ENCODE measurements at places on chromosomes 16 and 17.
A peak's percentile ranks its signal among the peaks of the same experiment; 100 is the strongest.

GRCh38 chr16:57266531-57267260 is 17.8 kb downstream of the PLLP start:
- no peak for DNase-seq

DNA sequence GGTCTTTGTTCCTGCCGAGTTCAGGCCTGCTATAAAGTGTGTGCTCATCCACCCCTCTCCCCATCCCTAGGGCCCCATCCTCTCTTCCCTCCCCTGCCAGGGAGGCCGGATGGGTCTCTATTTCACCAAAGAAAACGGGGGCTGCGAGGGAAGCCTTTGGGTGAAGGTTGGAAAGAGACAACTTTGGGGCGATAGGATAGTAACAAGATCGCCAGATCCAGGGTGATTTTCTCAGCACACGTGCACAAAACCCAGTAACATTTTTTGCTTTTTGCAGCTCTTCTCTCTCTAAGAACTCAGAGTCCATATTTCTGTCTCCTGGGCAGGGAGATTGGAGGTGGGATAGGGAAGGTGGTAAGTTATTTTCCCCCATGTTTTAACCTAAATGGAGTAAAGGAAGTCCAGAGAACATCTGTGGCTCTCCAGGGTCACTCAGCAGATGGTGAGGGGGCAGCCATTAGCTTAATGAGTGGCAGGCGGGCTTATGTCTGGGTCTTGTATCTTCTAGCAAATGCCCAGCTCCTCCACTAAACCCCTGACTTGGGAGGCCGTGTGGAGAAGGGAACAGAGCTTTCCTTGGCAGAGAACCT is 6.9 kb downstream of the CCR7 start:
- DNase-seq, result no peak

DNA sequence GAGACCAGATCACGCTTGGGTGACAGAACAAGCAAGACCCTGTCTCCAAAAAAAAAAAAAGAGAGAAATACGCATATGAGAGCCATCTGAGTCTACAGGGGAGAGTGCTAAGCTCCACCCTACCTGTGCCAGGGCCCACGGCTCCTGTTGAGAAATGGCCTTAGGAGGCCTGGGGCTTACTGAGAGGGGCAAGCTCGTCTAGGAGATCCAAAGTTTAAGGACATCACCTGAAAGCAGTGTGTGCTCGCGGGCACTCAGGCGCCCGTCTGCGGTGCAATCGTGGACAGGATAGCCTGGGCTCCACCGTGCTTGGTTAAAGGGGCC is 14.5 kb upstream of the BAIAP2 start:
- no peak for DNase-seq

DNA sequence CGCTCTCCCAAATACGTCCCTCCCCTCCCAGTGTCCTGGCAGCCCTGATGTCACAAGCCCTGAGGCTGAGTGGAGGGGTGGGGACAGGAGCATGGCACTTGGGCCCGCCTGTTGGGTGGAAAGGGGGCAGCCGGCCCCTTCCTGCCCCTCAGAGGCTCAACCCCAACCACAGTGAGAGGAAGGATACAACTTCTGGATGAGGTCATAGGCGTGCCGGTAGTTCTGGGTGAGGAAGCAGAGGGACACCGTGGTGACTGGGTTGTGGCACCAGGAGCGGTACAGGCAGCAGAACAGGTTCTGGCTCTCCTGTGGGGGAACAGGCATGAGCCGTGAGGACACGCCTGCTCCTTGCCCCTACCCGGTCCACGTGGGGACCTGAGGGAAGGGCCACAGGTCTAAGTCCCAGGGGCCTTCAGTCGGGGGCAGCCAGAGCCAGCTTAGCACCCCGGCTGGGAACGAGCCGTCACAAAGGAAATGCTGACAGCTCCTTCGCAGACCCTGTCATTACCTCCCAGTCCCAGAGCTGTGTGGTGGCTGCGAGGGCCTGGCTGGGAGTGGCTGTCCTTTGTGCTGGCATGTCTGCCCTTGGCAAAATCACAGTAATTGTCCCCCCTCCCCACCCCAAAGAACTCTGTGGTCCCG is 11.2 kb upstream of the MTSS2 start:
- no peak for DNase-seq

- DNase-seq, result no peak
Observed at GRCh38 chr16:87692176-87692575, 73.6 kb downstream of the KLHDC4 start.

DNA sequence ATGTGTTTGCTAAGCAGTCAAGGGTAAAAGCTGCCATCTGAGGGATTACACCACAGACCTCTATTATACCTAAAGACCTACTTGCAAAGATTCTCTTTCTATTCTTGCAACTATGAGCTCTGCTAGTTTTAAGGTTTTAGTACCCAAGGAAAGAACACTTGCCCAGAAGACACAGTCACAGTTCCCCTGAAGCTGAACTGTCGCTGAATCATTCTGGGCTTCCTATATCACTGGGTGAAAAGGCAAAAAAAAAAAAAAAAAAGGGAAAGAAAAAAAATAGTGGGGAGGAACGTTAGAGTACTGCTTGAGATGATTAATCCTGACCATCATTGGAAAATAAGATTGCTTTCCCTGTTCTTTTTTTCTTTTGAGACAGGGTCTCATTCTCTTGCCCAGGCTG is 37.9 kb downstream of the LYRM1 start:
- no peak for DNase-seq

DNA sequence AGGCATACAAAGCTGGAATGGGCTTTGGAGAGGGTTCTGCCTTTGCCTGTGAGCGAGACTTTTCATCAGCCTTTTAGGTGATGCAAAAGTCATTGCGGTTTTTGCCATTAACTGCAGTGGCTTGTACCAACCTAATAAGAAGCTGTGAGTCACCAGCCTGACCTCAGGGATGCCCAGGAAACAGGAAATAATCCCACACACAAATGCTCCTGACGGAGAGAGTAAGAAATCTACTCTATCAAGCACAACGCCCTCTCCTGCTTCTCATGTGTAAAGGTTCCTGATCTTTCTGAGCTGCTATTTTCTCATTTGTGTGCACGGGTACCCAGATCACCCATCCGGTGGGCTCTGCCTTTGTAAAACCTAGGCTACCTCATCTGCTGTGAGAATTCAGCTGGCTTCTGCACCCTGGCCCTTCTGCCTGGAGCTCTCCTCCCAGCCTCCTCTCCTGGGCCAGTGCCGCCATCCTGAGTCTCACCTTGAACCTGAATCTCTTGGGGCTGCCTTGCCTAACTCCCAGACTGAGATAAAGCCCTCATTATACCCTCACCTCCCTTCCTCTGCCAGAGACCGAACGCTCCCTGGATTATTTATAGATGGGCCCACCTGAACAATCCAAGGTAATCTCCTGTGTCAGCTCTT is 299.7 kb downstream of the C16orf95 start:
- peak; percentile 85 for DNase-seq

GRCh38 chr17:3827124-3827773 is 18.8 kb downstream of the NCBP3 start:
- DNase-seq, result peak; percentile 76

DNA sequence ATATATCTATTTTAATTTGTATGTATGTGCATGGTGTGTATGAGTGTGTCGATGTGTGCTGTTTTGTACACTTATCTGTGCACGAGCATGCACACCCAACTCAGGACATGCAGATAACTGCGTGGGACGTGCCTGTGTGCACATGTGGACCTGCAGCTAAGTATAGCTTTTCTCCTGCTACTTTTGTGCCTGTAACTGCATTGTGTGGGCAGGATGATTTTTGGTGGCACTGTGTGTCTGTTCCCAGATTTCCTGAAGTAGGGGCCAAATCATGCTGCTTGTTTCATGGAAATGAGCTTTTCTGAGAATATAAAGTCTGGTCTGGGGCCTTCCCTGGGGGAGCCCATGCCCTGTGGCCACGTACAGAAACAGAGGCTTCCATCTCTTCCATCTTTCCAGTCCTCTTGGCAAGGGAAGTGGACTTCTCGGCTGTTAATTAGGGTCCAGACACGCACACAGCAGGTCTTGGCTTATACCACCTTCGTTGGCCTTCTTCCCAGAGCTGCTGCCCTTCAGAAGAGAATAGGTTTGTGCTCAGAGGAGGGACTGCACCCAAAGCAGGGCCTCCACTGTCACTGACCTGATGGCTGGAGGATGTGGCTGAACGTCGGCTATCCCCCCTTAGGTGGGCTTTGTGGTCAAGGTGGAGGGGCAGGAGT is 30.2 kb downstream of the SPNS3 start:
- DNase-seq, result no peak

DNA sequence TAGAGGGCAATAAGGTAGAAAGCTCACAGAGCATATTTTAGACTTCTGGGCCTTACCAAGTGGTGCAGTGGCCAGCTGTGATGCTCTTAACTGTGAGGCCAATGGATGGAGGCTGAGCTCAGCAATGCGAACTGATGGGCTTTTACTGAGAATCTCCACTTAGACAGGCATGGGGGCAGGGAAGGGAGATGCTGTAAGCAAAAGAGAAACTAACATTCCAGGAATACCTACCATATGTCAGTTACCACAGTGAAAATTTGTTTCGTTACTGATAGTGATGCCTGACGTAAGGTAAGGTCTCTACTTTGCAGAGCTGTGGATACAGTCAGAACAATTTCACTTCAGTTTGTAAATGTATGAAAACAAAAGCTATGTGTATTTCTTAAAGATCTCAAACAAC is 250.6 kb upstream of the ZFHX3 start:
- DNase-seq, result peak; percentile 87

Measured in brain microvascular endothelial cell (primary cell).